Mesendoderm (in vitro differentiated cells): ENCODE measurements at places on chromosomes 5 and 9.

DNA sequence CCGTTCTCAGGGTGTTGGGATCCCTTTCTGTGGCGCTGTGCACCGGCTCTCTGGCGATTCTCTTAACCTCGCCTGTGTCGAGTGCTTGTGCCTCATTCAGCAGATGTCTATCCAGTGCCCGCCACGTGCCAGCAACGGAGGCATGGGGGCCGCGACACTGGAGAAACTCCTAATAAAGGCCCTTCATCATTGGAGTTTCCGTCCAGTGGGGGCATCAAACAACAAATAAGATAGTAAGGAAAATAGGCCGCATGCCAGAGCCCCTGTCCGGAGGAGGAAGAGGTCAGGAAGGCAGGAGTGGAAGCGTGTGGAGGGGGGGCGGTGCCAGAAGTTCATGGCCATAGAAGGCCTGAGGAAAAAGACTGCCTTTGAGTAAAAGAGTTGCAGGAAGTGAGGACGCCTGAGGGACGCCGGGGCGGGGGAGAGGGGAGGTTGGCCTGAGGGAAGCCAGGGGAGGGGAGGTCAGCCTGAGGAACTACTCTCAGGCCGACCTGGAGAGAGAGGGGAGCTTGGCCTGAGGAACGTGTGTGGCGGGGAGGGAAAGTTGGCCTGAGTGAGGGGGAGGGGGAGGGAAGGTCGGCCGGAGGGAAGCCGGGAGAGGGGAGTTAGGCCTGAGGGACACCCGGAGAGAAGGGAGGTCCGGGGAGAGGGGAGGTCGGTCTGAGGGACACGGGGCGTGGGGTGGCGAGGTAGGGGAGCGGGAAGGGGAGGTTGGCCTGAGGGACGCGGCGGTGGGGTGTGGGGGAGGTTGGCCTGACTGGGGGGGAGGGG is 82.2 kb downstream of the CACNA1B start:
- DNase-seq: peak; percentile 81

GRCh38 chr5:54872810-54873209 is 112.6 kb downstream of the ESM1 start:
- peak; percentile 84 for DNase-seq

DNA sequence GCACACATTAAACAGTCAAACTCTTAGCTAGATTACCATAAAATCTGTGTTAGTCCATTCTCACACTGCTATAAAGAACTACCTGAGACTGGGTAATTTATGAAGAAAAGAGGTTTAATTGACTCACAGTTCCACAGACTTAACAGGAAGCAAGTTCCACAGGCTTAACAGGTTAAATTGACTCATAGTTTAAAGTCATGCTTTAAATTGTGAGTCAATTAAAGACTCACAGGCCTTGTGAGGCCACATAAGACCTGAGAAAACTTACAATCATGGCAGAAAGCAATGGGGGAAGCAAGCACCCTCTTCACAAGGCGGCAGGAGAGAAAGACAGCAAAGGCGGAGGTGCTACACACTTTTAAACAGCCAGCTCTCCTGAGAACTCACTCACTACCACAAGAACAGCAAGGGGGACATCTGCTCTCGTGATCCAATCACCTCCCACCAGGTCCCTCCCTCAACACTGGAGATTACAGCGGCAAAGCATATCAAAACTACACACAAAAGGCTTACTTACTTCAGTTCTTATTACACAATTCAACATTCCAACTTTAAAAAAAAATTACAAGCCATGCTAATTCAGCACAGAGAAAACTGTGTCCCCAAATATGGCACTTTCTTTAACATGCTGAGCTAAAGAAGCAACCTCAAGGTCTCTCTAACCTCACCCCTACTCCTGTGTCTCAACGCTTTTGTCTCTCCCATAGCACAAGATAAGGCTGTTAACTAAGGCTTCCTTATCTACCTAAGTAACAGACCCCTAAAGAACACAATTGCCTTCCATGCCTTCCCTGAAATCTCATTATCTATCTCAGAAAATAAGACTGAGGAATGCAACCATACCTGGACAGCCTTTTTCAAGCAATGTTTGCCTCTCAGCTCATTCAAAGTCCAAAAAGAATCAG is 805.1 kb downstream of the NR2F1-AS1 start:
- peak; percentile 88 for DNase-seq

GRCh38 chr9:38682713-38683112 is 37.2 kb downstream of the FAM240B start:
- DNase-seq: peak; percentile 95

DNA sequence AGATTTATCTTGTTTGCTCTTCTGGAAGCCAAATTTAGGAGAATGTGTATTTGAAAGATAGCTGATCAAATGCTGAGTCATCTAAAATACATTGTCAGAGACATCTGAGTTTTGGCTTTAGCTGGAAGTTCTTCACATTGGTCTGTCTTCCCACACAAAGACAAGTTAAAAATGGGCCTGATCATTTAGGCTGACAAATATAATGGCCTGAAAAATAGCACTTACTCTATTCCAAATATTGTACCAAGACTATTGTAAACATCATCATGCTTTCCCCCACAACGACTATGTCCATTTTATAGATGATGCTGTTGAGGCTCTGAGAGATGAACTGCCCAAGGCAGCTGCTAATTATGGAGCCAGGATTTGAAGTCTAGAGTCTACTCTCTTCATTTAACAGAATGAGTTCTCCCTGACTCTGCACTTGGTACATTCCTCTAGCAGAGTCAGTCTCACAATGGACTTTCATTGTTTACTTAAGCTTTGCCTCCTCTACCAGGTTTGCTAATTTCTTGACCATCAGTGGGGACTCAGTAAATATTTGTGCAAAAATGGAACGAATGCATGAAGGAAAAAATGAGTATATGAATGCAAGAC is 619.4 kb upstream of the KLF4 start:
- no peak for DNase-seq

DNA sequence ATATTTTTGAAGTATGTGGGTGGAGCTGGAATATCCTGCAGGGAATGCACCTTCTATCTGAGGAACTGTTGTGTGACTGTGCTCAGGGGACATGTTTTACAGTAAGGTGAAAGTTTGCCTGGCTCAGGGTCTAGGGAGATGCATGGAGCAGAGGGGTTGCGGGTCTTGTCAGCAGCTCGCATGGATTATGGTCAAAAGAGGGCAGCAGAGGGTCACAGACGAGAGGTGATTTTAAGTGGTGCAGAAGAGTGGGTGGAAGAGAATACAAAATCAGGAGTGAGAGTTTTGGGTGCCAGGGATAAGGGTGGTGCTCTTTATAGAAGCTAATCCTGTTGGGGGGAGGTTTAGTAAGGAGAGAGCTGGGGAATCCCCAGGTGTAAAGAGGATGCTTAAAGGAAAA is 53.5 kb upstream of the GRIN3A start:
- peak; percentile 77 for DNase-seq

DNA sequence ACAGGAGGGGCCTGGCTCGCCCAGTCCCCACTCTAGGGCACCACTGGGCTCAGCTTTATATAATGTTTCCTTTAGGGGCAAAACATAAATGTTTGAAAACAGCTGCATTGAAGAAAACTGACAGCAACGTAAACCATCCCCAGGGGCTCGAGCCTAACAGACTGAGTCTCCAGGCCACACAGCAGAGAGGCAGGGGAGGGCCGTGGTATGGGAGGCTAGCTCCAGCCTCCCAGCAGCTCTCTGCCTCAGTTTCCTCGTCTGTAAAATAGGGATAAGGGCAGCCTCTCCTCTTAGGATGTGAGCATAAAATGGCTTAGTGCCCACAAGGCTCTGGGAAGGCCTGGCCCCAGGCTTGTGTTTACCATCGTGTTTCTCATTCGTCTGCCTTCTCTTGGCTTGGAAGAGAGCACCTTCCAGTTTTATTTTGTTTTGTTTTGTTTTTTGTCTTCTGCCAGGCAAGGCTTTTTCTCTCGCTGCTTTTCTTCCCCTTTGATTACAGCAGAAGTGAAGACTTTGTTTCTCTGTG is 2.7 kb downstream of the ANKRD33B start:
- no peak for DNase-seq

DNA sequence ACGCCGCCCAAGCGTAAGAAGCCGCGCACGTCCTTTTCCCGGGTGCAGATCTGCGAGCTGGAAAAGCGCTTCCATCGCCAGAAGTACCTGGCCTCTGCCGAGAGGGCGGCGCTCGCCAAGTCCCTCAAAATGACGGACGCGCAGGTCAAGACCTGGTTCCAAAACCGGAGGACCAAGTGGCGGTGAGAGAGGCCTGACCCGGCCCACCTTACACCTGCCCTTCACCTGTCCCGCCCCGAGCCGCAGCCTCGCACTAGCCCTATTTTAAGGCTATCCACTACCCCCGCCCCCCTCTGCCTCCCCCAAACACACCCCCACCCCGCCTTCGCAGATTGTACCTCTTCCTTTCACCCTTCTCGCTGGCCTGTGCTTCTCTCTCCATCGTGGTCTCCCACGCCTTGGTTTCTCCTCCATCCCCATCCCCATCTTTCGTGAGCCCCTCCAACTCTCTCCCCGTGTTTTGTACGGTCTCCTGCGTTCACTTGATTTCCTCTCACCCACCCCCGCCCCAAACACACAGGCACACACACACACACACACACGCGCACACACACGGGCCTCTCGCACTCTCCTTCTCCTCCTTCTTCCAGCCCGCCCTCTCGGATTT is 1.3 kb downstream of the TLX3 start:
- DNase-seq: peak; percentile 76

GRCh38 chr9:78262655-78263054 is 26.8 kb downstream of the CEP78 start:
- DNase-seq: no peak

DNA sequence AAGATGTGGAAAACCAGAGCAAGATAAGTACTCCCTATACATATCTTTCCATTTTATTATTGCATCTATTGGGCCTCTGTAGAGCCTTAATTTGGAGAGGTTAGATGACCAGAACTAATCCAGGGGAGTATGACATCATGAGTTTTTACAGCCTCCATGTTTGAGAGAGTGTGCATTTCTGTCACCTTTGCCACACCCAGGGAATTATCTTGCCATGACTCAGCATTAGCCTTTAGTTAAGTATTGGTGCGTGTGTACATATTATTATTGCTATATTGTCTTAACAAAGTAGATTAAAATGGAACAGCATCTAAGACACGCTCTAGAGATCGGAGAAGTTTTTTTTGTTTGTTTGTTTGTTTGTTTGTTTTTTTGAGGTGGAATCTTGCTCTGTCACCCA is 27.6 kb downstream of the DIMT1 start:
- DNase-seq: no peak

GRCh38 chr5:16552666-16553343 is 64.0 kb downstream of the RETREG1 start:
- peak; percentile 87 for DNase-seq

DNA sequence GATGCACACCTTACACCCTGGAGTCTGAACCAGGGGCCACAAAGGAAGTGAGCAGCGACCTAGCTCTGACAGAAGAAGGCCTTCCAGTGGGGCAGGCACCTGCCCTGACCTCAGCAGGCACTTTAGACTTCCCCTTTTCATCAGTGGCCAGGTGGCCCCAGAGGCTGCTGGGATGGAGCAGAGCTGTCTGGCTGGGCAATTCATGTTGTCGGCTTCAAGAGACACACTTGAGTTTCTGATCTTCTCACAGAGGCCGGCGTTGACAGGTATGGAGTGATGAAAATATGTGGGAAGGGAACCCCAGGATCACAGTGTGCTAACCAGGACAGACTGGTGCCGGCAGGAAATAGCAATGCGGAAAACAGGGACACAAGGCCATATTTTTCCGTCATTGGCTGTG is 375.5 kb downstream of the CTNND2 start:
- DNase-seq: no peak

DNA sequence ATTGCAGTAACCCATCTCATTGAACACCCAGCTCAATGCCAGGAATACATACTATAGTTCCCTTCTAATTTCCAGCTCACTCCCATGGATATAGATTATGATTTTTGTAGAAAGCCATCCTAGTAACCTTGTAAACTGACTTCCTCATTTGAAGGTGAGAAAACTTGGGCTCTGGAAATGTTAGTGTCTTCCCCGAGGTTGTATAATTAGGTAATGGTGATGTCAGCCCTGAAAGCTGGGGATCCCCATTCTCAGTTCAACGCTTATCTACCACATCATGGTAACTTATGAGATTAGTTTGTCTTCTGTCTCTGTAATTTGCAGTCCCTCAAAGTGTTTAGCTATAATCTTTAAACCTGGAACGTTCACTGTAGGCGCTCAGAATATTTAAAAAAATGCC is 34.6 kb upstream of the PTCH1 start:
- DNase-seq: no peak

DNA sequence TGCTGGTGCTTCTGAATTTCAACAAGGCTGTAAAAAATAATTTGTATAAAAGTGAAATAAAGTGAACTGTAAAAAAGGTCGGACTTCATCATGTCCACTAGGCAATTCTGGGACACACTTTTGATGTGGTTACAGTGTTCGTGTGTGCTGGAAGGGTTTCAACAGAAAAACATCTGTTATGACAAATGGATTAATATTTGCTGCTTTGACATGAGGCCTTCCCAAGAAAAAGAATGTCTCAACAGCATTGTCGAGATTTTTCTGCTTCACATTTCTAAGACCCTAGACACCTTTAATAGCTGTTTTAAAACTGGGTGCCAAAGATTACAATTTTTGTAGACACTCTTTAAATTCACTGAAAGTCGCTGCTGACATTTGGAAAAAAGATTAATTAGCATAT is 216.6 kb downstream of the SLC12A2 start:
- no peak for DNase-seq

GRCh38 chr5:175590471-175590881 is 67.4 kb upstream of the HRH2 start:
- DNase-seq: peak; percentile 67

GRCh38 chr5:67333171-67333570 is 136.6 kb upstream of the CD180 start:
- no peak for DNase-seq

DNA sequence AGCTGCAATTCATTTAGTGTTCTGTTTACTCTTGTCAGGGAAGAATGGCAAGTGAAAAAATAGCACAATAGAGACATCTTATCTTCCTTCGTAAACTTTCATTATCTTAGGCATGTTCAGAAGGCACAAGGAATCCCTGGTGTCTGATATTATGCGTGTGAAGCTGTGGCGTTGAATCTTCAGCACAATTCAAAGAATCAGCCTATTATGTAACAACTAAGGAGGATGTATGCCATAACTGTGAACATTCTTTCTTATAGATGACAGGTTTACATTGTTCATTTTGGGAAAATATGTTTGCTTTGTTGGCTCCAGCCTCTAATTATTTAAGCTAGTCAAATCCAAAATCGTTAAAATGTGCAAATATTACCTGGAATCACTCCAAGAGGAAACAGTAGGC is 446.1 kb downstream of the ANXA1 start:
- no peak for DNase-seq

GRCh38 chr5:156476158-156476551 is 149.2 kb downstream of the SGCD start:
- no peak for DNase-seq

DNA sequence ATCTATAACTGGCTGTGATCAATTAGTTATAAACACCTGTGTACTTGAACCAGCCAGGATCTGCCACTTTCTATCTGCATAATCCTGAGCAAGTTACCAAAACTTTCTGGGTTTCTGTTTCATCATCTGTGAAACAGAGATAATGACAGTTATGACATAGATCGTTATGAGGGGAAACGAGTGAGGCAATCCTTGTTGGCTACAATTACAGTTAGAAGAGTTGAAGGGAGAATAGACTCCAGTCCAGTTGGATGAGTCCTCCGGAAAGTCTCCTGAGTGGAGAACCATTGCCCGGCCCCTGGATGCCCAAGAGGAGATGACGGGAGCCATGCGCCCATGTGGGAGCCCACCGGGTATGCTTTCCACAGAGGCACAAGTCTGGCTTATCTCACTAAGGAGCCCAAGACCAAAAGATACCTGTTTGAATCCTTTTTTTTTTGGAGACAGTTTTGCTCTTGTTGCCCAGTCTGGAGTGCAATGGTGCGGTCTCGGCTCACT is 4.5 kb downstream of the PDE6A start:
- DNase-seq: no peak
